ENCODE measurements at places on chromosomes 6 and 20.

DNA sequence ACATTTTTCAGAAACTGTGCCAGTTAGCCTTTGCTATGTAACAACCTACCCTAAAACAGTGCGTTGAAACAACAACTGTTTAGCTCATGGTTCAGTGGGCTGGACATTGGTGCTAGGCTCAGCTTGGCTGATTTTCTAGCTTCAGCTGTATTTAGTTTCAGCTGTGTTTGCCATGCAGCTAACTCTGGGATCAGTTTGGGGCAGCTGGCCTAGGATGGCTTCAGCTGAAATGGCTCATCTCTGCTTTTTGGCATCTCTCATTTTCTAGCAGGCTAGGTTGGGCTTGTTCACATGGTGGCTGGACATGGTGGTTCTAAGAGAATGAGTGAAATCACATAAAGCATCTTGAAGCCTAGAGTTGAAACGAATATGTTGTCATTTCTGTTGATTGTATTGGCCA, 464.2 kb downstream of the QKI start:
- DNase-seq: no peak

DNA sequence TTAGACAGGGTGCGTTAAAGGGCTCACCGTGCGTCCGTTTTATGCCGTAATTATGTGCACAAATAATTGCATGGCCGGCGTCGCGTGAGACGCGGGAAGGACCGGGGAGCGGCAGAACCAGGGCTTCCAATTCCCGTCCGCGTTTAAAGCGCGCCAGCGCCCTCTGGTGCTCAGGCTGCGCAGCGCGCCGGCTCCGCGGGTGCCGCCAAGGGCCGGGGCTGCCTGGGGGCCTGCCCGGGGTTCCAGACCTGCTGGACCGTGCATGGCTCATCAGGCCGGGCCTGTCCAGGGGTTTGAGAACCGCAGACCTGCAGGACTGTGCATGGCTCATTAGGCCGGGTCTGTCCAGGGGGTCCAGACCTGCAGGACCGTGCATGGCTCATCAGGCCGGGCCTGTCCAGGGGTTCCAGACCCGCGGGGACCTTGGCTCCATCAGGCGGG, 369.0 kb downstream of the THBS2 start:
- DNase-seq: peak; percentile 68

- DNase-seq: no peak
Measured at GRCh38 chr20:53856300-53857295, 213.8 kb downstream of the BCAS1 start.

DNA sequence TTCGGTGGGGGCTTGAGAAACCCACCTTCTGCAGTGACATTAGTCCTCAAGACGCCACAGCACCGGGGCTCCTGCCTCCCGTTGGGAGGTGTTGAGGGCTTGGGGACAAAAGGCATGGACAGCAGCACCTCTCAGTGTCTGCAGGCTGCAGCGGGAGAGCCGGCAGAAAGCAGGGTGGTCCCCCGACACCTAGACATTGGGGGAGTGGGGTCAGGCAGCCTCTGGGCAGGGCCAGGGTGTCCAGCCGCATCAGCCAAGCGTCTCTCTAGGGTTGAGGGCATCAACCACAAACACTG, 264.7 kb downstream of the TAF4 start:
- no peak for DNase-seq

GRCh38 chr6:36677059-36677749, 1.3 kb upstream of the CDKN1A start:
- no peak for DNase-seq

DNA sequence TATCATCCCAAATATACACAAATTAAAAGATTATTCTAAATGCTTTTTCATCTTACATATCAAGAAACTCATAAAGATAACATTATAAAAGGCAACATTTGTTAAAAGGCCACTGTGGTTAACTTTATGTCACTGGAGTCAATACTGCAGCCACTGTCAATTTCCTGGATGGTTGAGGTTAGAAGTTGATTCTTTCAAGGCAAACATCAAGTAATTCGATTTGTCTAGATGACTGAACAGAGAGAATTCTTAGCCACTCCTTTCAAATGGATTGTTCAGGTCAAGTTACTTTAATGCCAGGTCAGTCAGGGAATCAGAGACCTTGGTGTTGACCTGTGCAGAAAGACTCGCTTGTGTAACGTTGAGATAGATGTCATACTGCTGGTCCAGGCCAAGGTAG, 44.4 kb upstream of the SIM1 start:
- no peak for DNase-seq

- DNase-seq: no peak
Measured at GRCh38 chr6:111844376-111844775, 28.9 kb downstream of the FYN start.

GRCh38 chr20:6920991-6921613, 153.6 kb downstream of the BMP2 start:
- DNase-seq: no peak

Measured in activated T-helper 1 cell treated with anti-CD3 and anti-CD28 coated beads, Interleukin-2, amount 50 U/mL, for 16 hours (primary cell).